Adipocyte (in vitro differentiated cells): ENCODE measurements at places on chromosomes 4 and X.

DNA sequence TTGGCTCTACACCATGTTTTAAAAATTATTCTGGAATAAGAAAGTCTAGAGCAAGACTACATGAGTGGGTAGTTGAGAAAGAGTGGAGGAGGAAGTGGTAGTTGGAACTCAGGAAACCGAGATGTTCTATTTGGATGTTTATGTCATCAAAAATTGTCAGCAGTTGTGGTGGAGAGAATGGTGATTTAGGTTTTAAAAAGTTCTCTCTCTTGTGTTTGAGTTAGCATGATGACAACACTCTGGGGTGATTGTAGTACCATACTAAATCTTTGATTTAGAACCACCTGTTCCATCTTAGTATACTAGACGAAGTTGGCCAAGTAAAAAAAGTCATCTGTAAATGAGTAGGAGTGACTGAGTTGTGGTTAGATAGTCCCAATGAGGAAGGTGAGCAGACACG lies 40.7 kb downstream of the KLHL2 start:
- DNase-seq = no peak

DNA sequence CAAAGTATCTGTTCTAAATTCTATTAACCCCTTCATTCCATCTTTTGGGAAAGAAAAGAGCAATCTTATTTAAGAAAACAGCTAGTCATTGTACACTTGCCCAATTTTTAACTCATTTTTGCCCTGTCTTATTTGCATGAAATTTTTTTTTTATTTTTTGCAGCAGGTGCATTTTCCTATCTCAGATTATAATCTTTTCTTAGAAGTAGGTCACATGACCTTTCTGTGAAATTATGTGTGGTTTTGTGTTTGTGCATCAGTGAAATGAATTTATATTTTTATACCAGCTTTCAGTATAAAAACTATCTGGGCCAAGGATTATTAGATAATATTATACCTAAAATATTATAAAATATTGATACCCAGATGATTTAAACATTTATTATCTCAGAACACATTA lies 145.6 kb downstream of the INPP4B start:
- DNase-seq = no peak

DNA sequence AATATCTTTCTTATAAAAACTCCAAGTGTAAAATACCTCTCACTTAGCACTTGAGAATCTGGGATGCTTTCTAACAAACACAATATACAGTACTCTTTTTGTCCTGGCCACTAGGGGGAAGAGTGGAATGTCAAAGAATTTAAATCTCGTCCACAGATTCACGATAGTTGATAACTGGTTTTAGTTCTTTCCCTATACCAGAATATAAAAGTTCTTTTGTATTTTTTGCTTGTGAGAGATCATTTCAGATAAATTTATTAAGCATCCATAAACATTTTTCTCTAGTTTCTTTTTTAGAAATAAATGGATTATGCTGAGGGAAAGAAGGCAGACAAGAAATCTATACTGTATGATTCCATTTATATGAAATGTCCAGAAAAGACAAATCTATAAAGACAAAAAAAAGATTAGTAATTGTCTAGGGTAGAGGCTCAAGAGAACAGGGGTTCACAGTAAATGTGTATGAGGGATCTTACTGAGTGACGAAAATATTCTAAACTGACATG lies 50.4 kb downstream of the MGARP start:
- peak; percentile 89 for DNase-seq

DNA sequence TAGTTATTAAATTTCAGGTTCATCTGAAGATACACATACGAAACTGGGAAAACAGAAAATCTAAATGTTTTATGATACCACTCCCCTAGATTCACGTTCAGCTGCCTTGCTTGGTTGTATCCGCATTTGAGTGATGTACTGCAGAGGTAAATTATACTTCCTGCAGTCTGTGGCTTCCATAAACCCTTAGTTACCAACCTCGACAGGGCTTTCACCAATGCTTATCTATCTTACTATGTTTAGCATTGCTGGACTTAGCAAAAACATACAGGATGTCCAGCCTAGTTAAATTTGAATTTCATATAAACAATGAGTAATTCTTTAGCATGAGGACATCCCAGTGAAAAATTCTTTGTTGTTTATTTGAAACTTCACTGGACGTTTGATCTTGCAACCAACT lies 108.8 kb downstream of the TMA16 start:
- DNase-seq = no peak

DNA sequence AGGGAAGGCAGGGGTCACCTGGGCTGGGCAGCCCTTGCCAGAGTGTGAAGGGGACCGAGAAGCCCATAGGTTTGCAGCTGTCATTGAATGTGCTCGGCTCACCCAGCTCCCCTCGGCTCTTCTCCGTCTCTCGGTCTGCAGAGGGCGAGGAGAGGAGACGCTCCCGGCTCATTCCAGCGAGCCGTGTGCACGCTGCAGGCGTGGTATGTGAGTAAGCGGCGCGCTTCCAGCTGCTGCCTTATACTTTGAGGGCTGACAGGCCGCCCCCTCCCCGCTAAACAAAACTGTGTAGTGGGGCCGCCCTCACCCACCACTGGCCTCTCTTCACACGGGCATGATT lies 23.0 kb upstream of the BCORL1 start:
- DNase-seq = peak; percentile 40
